Activated CD8-positive, alpha-beta memory T cell treated with anti-CD3 and anti-CD28 coated beads for 1 hour (primary cell): ENCODE measurements at places on chromosomes 7 and 10.

- no peak for DNase-seq
These were observed 535.2 kb downstream of the GRID1 start for GRCh38 chr10:85831422-85831821.

GRCh38 chr10:112715581-112715980 is 234.5 kb upstream of the TCF7L2 start:
- no peak for DNase-seq

GRCh38 chr10:29946953-29947700 is 112.3 kb downstream of the JCAD start:
- no peak for DNase-seq

DNA sequence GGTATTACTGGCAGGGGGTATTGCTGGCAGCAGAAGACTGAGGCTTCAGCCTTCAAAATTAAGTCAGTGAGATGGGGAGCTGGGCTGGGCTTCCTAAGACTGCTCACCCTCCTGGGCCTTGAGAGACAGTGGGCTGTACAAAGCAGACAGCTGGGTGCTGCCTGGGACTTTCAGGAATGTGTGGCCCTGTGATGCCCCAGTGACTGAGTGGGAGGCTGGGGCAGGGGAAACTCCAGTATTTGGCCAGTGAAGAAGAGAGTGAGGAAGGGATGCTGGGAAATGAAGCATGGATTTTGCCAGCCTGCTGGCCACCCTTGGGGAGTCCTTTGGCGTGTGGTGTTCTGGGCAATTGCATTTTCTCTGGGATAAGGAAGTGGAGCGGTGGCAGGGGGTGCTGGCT is 442 bp downstream of the ANKRD2 start:
- no peak for DNase-seq

GRCh38 chr10:71092812-71093401 is 119.5 kb upstream of the UNC5B start:
- DNase-seq, result no peak

DNA sequence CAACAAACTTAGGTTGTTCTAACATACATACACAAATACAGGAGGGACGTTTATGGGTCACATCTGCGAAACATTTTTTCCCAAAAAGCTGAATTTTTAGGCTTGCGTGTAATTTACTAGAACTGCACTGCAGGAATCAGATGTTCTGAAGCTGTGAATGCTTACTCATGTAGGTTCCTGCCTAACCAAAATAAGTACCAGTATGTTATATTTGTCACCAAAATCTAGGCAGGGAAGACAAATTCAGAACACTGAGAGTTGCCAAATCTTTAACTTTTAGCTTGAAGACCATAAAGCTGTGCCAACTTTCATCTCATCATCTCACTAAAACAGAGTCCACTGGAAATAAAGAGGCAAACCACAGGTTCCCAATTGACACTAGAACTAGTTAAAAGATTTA is 5.7 kb downstream of the UBE2H start:
- no peak for DNase-seq

GRCh38 chr7:84113286-84113685 is 81.3 kb downstream of the SEMA3A start:
- DNase-seq, result no peak

- DNase-seq, result no peak
These were observed 1183.6 kb downstream of the GATA3 start for GRCh38 chr10:9238041-9238440.

- no peak for DNase-seq
These were observed 30.7 kb upstream of the BTBD16 start for GRCh38 chr10:122240401-122240800.

GRCh38 chr10:96378741-96379140 is 19.9 kb upstream of the OPALIN start:
- no peak for DNase-seq

- DNase-seq, result no peak
These were observed 23.7 kb downstream of the RTKN2 start for GRCh38 chr10:62244785-62245467.

- DNase-seq, result no peak
These were observed 3.3 kb downstream of the PLXDC2 start for GRCh38 chr10:19819419-19820033.

GRCh38 chr7:28065308-28065707 is 115.3 kb downstream of the JAZF1 start:
- no peak for DNase-seq

DNA sequence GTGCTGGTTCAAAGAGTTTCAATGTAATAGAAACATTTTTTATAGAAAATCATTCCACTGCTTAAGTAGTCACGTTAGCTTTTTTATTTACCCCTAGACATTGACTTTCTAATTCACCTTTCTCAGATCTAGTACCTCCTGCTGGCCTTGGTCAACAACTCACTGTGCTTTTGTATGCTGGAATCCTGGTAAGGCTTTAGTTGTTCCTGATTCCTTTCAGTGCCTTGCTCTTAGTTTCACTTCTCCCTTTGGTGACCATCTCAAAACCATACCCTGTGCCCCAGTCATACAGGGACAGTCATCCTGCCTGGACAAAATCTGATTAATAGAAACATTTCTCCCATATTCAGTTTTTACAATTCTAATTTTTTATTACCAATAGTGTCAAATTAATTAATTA is 130.2 kb downstream of the GPR37 start:
- no peak for DNase-seq

GRCh38 chr10:4816966-4817365 is 9.0 kb upstream of the AKR1E2 start:
- DNase-seq, result no peak

DNA sequence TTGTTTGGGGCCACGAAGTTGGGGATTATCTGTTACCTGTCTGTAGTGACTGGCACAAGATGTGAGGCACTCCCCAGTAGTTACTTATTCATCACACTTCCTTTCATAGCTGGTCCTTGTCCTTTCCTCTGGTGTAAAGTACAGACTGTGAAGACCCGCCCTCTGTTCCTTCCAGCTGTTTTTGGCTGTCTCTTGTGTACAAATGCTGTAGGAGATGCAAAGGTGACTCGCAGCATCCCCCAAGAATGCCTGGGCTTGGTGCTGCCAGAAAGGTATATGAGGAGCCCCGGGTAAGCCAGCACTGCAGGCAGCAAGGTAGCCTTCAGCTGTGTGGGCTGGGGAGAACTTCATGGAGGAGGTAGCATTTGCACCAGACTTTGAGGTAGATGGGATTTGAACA is 236.6 kb downstream of the EBF3 start:
- DNase-seq, result no peak

- no peak for DNase-seq
These were observed 481.6 kb downstream of the PARD3 start for GRCh38 chr10:34333513-34333912.
